Iris pigment epithelial cell (primary cell): ENCODE measurements at places on chromosomes 5 and 9.

GRCh38 chr5:54793468-54794134, 191.8 kb downstream of the ESM1 start:
- peak; percentile 42 for DNase-seq

- DNase-seq, result no peak
These were observed 4.3 kb downstream of the PRRC2B start for GRCh38 chr9:131398204-131398603.

DNA sequence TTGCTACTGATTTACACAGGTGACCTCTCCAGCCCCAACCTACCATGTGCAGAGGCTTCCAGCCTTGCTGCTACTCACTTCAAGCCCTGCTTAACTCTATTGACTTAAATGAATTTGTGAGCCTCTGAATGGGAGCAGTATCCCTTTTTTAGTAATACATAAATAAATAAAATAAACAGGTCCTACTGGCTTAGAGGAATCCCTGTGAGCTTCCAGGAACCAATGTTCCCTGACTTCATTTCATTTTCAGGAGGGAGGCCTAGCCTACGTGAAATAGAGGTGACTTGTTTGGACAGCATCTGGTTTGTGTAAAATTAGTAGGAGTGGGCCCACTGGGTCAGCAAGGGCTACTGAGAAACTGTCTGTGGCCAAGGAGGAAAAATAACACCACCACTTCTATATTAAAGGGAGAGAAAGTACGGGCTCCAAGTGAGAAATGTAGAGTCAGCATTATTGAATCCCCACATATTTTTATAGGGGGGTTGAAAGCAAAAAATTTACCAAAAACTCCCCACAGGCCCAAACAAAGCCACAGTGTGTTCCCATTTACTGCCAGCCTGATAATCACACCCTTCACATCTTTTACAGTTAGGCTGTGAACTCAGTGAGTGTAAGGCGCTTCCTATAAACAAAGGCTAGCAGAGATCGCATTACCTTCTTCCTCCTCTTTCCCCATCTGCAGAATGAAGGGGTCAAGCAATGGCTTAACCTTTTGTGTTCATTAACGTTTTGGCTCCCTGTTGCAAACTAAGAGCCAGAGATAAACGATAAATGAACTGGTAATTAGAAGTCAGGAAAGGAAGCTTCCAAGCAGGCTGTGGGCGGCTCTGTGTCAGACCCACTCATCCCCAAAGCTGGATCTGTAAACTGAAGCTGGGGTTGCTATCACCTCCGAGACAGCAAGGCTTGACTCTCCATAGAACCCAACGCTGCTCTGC, 138.8 kb upstream of the LIFR start:
- peak; percentile 84 for DNase-seq

DNA sequence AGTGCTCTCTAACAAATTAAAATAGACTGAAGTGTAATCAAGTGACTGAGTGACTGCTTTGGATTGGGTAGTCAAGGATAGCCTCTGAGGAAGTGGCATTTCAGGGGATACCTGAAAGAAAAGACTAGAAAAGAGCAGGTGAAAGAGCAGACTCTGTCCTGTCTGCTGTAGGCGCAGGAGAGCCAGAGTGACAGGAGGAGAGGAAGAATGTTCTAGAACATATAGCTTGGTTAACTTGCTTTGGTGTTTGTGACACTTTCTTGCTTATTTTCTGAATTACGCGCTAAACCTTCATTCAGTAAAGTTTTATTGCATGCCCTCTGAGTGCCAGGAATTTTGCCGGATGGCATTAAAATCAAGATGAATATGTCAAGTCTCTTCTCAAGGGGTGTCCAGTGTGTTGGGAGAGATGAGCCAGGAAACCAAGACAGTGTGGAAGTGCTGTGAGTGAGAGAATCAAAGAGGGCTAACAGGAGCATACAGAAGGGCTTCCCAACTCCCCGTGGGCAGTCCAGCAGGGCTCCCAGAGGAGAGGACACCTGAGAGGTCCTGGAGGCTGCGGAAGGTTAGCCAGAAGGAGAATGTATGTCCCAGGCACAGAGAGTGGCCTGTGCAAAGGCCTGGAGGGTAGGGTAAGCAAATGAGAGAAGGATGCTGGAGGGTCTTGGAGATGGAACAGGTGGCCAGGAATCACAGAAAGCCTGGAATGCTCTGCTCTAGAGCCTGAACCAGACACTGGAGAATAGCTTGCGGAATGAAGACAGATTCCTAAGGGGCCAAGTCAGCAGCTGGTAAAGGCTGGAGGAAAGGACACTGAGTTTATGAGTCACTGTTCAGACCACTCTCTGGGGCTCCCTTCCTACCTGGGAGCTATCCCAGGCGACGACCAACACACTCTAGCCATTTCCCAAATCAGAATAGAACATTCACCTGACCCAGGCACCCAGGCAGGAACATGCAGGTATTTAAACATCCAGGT, 59.3 kb downstream of the SLC22A5 start:
- peak; percentile 89 for DNase-seq

GRCh38 chr9:78325343-78325742, 28.4 kb downstream of the PSAT1 start:
- DNase-seq, result peak; percentile 53

GRCh38 chr5:77852068-77852513, 76.0 kb upstream of the TBCA start:
- no peak for DNase-seq

DNA sequence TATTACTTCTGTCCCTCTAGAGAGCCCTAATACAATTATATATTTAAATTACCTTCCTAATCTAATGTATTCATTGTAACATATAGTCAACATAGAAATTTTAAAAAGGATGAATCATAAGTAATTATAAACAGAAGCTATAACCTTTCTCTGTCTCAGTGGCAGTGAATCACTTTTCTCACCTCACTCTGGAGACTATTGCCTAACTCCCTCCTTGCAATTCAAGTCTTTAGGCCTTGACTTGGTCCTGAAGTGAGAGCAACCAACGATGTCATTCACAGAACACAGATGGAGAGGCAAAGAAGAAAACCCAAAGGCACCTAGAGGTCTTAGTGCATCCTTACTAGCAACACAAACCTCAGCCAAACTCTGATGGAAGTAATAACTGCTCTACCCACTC, 133.3 kb upstream of the DPYSL3 start:
- DNase-seq, result peak; percentile 62

GRCh38 chr5:141382469-141383294, at the start of gene PCDHGA7:
TSS of gene PCDHGA7 (plus strand) at chr5:141382742. CDS start at chr5:141382900, 158 bp downstream.
- peak; percentile 53 for DNase-seq

DNA sequence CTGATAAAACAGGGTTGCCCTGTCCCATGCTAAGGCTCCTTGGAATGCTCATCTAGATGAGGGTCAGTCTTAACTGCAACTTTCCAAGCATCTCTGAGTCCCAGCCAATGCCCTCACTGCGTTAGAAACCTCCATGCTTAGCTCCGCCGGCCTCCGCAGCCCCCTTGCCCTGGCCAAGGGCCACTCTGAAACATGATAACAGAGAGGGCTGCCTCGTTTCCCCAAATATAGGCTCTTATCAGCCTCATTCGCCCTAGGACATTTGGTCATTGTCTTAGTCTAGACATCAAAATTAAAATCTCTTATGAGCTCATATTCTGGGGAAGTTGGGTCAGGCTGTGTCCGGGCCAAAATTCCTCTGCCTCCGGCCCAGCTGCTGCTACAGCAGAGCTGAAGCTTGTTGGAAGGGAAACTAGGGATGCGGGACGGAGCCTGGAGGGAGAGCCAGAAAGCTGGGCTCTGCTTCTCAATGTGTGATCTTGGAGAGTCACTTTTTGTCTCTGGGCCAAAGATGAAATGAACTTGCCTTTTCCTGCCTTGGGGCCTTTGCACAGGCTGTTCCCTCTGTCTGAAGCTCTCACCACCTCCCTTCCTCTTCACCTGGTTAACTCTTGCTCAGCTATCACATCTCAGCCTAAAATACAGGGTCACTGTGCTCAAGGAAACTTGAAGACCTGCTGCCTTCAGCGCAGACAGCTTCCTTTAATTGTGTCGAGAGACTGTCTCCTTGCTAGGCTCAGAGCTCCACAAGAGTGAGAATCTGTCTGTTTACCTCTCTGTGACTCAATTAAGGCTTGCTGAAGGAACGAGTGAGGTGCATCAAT, 191.3 kb downstream of the RGS3 start:
- DNase-seq, result no peak

DNA sequence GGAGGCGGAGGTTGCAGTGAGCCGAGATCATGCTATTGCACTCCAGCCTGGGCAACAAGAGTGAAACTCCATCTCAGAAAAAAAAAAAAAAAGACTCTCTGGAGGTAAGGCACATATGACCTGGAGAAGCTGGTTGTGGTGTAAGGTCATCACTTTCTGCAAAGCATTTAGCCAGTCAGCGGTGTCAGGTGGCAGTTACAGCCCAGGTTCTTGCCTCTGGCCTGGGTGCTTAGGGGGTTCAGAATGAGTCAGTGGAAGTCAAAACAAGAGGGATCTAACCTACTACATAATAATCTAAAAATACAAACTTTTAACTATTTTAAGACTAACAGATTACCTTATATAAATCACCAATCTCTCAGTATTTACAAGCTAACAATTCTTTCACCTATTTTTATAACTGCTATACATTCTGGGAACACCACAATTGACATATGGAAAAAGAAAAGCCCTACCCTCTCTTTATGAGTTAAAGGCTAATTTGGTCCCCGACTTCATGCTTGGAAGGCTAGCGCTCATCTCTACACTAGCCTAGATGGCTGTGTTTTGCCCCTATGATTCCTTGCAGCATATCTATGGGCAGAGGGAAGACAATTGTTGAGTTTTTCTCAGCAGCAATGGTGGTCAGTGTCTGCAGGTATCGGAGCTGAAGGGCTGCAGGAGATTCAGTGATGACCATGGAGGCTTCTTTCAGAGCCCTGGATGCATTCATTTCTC, 29.2 kb downstream of the STOM start:
- DNase-seq, result peak; percentile 54

GRCh38 chr5:57002959-57003485, 51.1 kb upstream of the MIER3 start:
- no peak for DNase-seq

DNA sequence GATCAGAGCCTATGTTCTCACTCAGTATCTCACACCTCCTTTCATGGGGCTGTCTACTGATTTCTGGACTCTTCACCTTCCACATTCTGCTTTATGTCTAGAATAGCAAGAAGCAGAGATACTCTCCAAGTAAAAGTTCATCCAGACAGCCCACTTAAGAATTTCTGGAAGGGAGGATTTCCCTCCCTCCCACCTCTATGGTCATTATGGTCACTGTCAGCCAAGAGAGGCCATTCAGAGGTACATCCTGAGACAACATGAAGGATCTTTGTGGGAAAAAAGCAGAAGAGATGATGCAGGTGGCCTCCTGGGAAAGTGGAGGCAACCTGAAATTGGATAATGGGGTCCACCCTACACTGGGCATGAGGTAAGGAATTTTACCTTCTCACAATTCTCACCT, 179.5 kb upstream of the ZNF462 start:
- no peak for DNase-seq

DNA sequence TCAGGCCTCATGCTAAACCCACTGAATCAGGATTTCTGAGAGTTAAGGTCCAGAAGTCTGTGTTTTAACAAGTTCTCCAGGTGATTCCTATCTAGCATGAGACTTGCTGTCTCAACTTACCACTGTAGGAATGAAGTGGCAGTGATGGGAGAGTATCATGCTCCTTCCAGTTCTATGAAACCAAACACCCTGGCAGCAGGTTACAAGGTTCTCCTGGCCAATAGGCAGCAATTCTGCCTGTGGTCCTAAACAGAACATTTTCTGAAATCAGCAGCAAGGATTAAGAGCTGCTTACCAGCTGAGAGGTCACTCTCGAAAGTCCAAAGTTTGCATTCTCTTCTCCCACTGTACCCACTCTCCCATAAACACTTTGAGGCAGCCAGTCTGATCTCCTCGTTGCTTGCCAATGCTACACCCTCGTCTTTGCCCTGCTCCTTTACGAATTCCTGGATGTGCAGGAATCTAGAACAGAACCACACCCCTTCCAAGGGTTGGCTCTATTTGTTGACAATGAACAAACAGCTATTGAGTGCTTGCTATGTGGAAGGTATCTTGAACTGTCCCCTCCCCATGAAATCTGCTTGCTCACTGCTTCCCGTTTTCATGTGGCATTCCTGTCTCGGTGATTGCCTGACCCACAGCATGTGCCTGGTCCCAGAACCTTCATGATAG, 100.5 kb downstream of the TMEM174 start:
- DNase-seq, result no peak

DNA sequence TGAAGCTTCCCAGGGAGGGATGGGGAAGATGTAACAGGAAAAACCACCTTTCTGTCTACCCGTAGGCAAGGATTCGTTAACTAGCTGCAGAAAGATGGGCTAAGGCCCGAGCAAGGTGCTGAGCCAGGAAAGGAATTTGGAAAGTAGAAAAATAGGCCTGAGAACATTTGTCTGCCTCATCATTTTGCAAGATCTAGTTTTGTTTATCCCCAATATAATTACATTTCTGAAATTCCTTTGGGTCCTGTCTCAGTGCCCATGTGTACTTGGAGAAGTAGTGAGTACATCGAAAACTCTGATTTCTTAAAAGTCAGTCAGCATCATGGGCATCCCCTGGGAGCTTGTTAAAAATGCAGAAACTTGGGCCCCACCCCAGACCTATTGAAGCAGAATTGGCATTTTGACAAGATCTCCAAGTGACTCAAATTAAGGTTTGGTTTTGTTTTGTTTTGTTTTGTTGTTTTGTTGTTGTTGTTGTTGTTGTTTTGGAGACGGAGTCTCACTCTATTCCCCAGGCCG, 52.1 kb upstream of the CEMIP2 start:
- DNase-seq, result no peak
